Ecto neural progenitor cell (in vitro differentiated cells): ENCODE measurements at places on chromosomes 1 and 21.

DNA sequence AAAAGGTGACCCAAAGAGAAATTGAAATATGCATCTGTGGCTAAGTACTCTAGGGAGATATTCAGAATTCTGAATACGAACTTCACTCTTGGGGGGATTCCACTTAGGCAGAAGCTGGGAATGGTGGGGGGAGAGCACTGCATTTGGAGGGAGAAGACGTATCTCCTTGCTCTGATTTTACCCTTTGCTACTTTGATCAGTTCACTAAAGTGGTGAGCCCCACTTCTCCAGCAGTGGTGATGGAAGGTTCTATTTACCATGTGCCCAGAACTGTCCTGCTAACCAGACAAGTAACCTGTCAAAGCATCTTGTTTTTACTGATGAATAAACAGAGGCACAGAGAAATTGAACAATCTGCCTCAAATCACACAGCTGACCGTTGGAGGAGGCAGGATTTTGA is 483.4 kb downstream of the SIPA1L2 start:
- DNase-seq = no peak

DNA sequence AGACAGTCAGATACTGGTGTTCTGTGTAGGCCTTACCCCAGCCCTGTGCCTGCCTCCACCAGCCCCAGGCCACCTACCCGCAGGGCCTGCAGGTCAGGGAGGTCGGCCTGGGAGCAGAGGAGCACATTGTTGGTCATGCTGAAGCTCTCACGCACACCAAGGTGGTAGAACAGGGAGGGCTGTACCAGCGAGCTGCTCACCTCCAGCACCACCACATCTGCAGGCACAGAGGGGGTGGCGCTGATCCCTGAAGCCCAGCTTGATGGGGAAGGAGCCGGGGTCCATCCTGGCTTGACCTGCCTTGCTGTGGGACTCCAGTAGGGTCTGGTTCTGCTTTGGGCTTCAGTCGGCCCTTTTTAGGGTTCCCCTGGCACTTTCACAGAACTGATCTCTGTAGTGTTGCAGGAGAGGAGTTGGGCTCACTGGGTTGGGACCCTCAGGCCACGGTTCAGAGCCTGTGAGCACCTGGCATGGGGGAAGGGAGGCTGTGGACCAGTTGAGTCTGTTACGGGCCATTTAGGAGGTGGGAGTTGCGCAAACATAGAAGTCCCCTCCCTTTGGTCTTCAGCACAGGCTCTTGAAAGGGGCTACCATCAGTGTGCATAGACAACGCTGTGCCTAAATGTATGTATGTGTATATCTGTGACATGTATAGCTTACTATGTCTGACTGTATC is 1.9 kb downstream of the MAP3K6 start:
- DNase-seq = peak; percentile 79

GRCh38 chr1:74199504-74199903 is 1.5 kb downstream of the FPGT start:
- DNase-seq = no peak

DNA sequence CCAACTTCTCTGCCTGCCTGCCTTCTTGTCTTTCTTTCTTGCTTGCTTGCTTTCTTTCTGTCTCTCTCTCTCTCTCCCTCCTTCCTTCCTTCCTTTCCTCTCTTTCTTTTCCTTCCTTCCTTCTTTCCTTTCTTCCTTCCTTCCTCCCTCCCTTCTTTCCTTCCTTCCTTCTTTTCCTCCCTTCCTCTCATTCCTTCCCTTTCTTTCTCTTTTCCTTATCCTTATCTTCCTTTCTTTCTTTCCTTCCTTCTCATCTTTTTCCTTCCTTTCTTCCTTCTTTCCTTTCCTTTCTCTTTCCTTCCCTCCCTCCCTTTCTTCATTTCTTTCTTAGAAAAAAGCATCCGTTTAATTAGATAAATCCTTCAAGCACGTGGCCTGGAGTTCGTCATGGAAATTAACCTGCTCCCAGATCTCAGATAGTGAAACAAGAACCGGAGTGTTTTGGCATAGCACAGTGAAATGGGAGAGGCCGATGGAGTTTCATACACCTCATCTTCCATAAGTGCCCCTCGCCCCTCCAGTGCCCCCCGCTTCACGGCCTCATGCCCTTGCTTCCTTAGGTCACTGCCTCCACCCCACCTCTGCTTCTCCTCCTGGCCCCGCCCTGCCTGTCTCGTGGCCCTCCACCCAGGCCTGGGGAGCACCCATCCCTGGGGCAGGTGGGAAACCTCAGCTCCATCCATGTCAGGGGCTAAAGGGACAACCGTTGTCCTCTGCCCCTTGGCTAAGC is 11.3 kb downstream of the CASZ1 start:
- no peak for DNase-seq

- no peak for DNase-seq
Observed at GRCh38 chr21:44596068-44596725, 3.9 kb upstream of the KRTAP10-6 start.
